Germinal center (tissue), 1 donor: ENCODE measurements at places on chromosomes 1 and 21.

DNA sequence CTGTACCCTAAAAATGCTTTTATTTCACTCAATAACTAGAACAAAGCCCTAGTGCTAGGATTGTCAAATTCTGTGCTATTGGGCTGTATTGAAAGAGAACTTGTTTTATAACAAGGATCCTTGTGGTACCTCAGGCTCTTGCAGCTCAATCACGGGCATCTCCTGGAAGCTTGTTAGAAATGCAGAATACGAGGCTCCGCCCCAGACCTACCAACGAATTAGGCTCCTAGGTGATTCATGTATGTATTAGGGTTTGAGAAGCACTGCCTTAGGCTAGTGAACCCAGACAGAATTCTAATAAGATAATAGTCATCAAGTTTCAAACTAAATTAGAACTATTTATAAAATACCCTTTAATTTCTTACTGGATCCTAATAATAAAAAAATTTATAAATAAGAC lies 45.6 kb downstream of the ZZZ3 start:
- DNase-seq: no peak

DNA sequence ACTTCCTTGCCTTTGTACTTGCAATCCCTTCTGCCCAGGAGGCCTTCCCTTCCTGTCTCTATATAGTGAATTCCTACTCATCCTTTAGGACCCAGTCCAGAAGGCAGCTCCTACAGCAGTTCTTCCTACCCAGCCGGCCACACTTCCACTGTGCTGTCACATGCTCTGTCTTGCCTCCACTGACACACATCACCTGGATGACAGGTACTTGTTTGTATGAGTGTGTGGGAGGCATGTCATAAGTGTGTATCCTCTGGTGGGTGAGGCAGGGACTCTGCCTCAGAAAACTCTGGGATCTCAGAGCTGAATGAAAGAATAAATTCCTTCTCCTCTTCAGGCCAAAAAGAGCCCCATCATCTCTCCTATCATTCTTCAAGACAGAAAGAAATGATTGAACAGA lies 5.1 kb upstream of the OSCP1 start:
- DNase-seq: no peak

DNA sequence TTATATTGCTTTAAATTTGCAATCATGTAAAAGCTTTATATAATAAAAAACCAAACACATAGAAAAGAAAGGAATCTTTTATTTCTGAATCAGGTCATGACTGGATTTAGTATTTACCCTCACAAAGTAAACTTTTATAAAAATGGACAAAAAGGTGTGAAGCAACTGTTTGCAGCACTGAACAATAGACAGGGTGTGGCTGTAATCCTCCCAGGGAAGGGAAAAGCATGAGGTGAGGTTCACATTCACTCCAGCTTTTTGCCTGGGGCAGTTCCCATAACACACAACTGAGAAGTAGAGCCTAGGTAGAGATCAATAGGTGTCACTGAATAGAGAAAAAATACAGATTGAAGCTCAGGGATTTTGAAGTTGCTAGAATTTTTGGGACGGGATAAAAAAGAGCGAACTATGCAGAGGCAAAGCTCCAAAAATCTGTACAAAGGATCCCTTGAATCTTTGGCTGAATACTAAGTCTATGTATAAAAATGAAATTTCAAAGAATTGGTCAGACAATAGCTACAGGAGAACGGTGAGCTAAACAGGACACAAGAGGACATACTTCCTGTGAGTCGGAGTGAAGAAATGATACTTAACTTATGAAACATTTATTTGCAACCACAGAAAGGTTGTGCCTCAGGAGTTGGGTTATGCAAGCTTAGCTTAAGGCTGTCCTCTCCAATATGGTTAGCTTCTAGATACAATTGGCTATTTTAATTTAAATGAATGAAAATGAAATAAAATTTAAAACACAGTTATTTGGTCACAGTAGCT lies 162.0 kb upstream of the ZP4 start:
- DNase-seq: no peak

DNA sequence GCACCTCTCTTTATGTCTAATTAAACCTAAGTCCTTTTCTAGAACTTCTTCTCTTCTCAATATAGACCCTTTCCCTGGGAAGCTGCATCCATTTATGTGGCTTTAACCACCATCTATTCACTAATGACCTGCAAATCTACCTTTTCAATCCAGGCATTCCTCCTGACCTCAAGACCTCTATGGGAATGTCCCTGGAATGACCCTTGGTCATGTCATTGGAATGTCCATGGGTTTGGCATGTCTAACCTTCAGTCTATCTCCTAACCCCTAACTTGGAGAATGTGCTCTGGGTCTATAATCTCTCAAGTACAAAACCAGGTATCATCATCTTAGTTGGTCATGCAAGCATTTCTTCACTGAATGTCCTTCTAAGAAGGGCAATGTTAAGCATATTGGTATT lies 196.1 kb downstream of the KCNH1 start:
- DNase-seq: no peak

DNA sequence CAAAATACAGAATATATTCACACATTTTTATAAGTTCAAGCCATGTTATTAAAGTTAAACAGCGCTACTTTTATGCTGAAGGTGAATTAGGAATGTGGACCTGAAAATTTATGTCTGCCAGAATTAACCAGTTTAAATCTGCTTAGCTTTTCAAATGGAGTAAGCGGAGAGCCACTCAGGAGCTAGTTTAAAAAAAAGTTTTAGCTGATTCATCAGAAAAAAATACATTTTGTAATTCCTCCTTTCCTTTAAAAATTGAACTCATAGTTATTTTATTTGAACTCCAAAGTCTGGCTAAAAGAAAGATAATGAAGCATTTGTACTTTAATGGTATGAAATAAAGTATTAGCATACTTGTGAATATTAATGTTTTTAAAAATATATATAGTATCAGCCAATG lies 21.2 kb downstream of the C21orf91 start:
- DNase-seq: no peak

DNA sequence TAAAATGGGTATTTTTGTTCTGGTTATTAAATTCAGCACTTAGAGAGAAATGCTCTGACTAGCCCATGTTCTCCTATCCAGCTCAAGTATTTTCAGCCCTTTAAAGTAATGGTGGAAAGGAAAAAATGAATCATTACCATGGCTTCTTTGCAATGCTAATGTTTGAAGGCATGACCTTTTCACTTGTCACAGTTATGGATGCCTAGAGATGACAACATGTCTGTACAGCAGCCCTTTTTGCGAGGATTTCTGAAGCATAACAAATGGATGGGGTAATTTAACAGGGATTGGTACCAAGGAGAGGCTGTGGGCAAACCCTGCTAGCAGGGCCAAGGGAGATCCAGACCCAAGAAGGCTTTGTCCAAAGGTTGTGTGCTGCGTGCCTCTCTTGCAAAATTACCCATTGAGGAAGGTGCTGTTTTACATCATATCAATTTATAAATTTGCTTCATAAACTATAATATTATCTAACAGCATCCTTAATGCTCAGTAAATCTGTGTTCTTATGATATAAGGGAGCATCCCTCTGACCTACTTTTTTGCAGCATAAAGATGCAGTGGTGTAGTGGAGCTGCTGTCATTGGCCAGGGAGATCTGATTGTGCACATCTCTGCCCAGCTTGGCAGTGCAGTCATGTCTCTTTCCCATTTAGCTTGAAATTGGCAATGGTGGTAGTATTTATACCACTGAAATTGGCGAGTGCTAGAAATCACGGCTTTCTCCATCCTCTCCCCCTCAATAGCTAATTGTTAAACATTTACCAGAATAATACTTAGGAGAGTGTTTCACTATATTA lies 327.1 kb downstream of the PCP4 start:
- no peak for DNase-seq

- DNase-seq: no peak
These were observed 17.4 kb downstream of the CACNA1S start for GRCh38 chr1:201094832-201095231.

- no peak for DNase-seq
These were observed 49.1 kb upstream of the CTPS1 start for GRCh38 chr1:40930174-40930964.

GRCh38 chr1:194358208-194358581 lies 1171.8 kb upstream of the B3GALT2 start:
- DNase-seq: no peak

GRCh38 chr1:5739561-5740078 lies 252.6 kb downstream of the NPHP4 start:
- no peak for DNase-seq

DNA sequence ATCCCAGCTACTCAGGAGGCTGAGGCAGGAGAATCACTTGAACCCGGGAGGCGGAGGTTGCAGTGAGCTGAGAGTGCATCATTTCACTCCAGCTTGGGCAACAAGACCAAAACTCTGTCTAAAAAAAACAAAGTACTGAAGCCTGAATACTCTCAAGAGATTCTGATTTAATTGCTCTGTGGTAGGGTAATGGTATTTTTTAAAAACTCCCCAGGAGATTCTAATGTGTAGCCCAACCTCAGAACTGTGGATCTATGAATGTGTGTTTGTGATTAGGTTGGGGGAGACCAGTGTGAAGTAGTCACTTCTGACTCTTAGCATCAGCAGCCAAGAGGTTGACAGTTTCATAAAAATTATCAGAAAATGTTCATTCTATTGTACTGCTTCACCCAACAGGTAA lies 21.9 kb downstream of the PIK3C2B start:
- no peak for DNase-seq

DNA sequence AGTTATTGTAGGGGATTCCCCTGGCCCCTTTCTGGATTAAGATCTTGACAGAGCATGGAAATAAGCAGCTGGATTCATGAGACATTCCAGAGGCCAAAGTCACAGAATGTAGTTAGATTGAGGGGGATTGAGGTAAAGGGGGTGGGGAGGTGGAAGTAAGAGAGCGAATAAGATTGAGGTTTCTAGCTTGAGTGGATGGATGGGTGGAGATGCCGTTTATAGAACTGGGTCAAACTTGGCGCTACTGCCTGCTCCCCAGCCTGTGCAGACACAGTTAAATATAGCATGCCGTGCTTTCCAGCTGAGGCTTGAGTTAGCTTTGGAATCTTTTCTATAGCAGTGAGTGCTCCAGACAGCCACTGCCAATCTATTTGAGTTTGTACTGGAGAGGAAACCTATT lies 85.7 kb downstream of the DYRK1A start:
- DNase-seq: no peak

DNA sequence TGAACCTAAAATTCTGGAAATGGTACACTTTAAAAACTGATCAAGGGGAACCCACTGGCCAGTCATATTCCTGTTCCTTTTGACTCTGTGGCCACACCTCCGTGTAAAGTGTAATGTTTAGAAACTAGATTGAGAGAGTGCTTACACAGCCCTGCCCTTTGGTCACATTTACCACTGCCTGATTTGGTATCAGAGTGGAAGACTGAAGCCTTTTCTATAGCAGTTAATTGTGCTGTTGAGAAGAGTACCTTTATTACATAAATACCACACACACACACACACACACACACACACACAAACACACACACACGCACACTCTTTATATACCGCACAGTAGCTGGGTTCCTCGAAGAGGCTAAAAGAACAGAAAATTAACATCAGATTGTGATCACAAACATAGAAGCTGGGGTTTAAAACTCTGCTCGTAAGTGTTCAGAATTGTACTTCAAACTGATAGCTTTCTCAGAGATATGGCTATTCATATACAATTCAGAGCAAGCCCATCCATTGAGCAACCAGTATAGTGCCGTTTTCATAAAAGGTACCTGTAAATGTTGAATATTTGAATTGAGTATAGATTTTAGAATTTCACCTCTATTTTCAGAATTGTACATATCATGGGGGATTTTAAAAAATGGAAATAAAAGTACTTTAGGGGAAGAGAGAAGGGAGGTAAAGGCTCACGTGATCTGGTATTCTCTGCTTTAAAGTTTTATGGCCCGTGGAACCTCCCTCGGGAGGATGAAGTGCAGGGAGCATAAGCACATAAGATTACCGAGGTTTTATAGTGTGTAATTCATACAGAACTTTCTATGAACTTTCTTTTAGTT lies 37.5 kb downstream of the CAMTA1 start:
- DNase-seq: no peak

GRCh38 chr1:233485385-233485784 lies 128.5 kb upstream of the KCNK1 start:
- no peak for DNase-seq

- DNase-seq: no peak
These were observed 99.5 kb downstream of the MAN1A2 start for GRCh38 chr1:117466761-117467160.

- DNase-seq: peak; percentile 13
These were observed 6.0 kb downstream of the FCRLB start for GRCh38 chr1:161727256-161727924.

DNA sequence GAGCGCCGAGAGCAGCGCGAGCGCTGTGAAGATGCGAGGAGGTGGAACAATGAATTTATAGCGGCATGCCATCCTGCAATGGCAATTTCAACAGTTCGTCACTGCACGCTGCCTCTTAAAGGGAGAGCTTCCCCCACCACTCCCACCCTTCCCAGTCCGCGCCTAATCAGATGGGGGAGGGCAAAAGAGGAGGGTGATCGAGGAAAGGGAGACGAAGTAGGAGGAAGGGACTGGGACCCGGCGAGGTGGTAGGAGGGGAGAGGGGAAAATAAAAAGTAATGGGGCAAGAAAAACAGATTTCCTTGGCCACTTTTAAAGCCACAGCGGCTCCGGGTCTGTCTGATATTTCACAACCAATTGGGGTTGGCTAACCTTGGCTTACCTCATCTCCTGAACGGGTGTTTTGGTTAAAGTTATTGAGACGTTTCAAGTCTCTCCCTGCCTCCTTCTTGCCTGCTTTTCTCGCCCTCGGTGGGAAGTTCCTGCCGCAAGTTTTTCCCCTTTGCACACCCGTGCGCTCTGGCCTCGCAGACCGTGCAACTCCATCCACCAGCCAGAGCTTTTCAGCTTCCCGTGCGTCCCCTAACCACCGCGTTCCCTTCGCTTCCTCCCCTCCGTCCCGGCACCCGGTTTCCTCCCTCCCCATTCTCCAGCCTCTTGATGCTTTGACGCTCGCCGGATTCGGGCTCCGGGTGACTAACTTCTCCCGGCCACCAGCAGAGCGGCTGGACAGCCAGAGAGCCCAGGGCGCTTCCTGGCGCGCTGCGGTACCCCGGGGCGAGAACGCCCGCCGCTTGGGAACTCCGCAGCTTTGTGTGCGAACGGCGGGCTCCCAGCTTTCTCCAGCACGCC lies at the start of gene ADAMTS5:
TSS of gene ADAMTS5 (minus strand) at position 27 of the 852 bp plus-strand sequence. CDS start 697 bp downstream, outside the sequence.
- no peak for DNase-seq

- DNase-seq: no peak
These were observed 23.7 kb upstream of the ACTL8 start for GRCh38 chr1:17731460-17731859.

GRCh38 chr1:119974013-119974412 lies 77.7 kb upstream of the ADAM30 start:
- no peak for DNase-seq

- DNase-seq: no peak
These were observed 96.8 kb upstream of the DPT start for GRCh38 chr1:168825820-168826219.

DNA sequence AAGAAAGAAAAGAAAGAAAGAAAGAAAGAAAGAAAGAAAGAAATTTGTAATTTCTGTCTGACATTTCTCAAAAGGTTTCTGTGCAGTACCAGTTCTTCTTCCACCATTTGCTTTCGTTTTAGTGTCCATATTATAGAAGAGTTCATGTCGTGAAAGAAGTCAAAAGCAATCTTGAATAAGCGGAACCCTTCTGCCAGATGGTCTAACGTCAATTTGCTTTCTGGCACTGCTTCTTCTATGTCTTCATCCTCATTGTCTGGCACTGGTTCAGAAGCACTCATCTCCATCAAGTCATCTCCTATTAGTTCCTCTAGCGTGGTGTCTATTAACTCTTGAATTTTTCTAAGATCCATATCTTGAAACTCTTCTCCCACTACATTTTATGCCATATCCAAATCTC lies 170.0 kb upstream of the KCTD3 start:
- DNase-seq: no peak
